ENCODE measurements at places on chromosomes 1 and 21.

DNA sequence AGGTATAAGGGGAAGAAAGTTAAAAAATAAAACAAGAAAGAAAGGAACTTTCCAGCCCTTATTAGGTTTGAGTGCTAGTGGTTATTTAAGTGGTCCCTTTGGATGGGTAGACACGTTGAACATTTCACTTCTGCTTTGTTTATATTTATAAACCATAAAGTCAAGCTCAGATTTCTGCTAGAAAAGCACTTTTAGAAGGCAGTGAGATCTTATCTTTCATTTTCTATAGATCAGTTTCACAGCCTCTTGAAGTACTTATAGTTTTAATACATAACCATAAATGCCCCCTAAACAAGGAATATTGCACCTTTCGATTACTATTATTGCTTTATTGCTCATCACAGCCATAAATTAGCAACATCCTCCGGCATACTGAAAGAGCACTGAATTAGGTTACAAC is 446.8 kb upstream of the PLXNA2 start:
- no peak for DNase-seq

GRCh38 chr21:35543746-35544145 is 494.6 kb upstream of the RUNX1 start:
- no peak for DNase-seq

DNA sequence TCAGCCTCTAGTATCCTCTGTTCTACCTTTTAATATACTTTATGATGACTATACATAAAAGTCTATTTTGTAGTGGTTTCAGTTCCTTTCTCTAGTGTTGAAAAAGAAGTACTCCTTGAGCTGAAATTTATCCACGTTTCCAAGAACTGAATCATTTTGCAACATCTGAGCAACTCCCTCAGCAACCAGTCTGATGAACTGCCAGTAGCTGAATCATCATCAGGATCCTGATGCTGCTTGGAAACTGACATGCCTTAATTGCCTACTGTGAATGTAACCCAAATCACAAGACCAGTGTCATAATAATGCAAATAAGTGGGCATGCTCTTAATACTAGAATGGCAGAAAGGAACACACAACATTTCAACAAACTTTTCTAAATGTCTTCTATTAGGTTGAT is 103.3 kb downstream of the CYYR1 start:
- DNase-seq = no peak

- DNase-seq = peak; percentile 45
These were observed 104.1 kb downstream of the KCNN3 start for GRCh38 chr1:154765970-154766369.

GRCh38 chr21:35195232-35195631 is 146.1 kb upstream of the RUNX1 start:
- no peak for DNase-seq

- no peak for DNase-seq
These were observed 136.2 kb upstream of the BACE2 start for GRCh38 chr21:41031701-41032220.

GRCh38 chr1:25758466-25759070 is 41.4 kb upstream of the SELENON start:
- DNase-seq = no peak

- DNase-seq = no peak
These were observed 12.7 kb downstream of the TBX19 start for GRCh38 chr1:168293356-168293755.

DNA sequence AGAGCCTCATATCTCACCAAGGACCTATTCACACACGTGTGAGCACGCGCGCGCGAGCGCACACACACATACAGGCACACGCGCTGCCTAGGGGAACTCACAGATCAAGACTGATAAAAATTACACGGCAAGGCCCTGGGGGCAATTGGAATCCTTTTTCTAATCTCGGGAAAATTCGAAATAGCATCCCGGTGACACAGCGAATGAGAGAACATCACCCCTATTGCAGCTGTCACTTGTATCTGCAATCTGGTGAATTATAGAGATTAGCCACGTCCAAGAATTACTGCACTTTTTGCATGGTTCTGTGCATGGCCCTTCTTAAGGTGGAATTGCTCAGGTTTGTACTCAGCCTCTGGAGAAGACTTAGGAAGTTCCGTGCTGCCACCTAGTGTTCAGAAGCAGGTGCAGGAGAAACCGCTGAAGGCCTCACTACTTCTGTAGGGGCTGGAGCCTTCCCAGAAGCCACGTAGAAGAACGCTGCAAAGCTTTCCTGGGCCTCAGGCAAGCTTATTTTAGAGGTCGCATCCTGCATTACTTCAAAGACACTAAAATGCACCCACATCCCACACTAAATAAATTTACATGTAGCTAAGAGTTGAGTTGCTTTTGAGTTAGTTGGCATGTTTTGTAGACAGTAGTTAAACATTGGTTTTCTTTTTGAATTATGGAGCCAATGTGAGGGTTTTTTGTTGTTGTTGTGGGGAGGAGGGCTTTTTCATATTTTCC is 229.2 kb upstream of the CAMK1G start:
- peak; percentile 86 for DNase-seq

DNA sequence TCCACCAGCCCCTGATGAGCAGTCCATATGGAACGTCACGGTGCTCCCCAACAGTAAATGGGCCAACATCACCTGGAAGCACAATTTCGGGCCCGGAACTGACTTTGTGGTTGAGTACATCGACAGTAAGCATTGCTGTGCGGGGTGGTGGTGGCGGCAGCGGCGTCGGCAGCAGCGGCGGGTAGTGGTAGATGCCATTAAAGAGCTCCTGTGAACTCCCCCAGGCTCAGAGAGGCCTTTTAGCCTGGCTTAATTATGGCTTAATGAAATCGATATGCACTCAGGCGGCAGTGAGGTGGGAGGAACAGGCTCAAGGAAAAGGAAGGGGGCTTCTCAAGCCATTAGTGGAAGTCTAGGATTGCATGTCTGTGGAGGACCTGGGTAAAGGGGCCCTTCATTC is 41.9 kb upstream of the CNTN2 start:
- DNase-seq = no peak

Measured in BE2C (cell line).